ENCODE measurements at places on chromosomes 5 and 9. TPM values are rescaled to one million over a fixed set of nuclear protein-coding genes. Genes with fewer than 3 reads are reported as not detected.

The SV2C gene
- not detected for total RNA-seq

The PCDHGA2 gene
- total RNA-seq: 7.4 TPM

The TSSK1B gene
- total RNA-seq: not detected

The SPARC gene
- 2,416 TPM for total RNA-seq

The SVEP1 gene
- 113 TPM for total RNA-seq

The SLC4A9 gene
- total RNA-seq: not detected

The GMCL2 gene
- total RNA-seq: not detected

The TTC16 gene
- 0.14 TPM for total RNA-seq

Data from posterior vena cava (tissue), 2 donors.